ENCODE measurements at places on chromosomes 5 and 9.
A peak's percentile ranks its signal among the peaks of the same experiment; 100 is the strongest.

DNA sequence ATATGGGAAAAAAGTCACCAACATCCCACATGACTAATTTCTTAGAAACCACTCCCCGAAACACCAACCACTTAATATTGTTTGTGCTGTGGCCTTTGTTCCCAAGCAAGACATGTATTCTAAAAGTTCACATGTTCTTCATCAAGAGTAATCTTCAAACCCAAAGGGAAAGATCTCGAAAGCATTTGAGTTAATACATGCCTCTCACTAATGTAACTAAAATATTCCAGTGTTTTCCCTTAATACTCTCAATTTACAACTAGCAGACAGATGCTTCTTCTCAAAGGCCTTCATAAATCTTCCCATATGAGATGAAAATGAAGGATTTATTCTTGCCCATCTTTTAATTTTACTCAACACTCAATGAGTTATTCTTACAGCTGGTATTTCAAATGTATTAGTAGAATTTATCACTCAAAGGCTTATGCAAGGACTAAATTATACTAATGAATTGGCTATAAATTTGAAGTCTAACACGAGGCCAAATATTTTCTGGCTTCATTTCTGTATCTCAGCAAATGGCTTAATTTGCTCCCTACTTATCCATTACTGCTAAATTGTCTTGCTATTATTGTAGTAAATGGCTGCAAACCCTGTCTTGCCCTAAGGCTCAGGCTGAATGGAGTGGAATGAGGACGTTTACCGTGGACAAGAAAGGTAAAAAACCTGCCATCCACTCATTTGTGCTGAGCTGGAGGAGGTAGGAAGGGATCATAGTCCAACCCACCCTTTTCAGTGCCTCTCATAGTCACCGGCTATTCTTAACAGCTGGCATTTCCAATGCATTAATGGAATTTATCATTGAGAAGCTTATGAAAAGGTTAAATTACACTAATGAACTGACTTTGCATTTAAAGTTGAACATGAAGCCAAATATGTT lies 474.4 kb downstream of the RASEF start:
- H3K36me3 ChIP-seq, result no peaks in the 10 kb centered on the region
- no peaks in the 10 kb centered on the region for H3K4me1 ChIP-seq
- no peak overlapping the region for H3K27ac ChIP-seq

DNA sequence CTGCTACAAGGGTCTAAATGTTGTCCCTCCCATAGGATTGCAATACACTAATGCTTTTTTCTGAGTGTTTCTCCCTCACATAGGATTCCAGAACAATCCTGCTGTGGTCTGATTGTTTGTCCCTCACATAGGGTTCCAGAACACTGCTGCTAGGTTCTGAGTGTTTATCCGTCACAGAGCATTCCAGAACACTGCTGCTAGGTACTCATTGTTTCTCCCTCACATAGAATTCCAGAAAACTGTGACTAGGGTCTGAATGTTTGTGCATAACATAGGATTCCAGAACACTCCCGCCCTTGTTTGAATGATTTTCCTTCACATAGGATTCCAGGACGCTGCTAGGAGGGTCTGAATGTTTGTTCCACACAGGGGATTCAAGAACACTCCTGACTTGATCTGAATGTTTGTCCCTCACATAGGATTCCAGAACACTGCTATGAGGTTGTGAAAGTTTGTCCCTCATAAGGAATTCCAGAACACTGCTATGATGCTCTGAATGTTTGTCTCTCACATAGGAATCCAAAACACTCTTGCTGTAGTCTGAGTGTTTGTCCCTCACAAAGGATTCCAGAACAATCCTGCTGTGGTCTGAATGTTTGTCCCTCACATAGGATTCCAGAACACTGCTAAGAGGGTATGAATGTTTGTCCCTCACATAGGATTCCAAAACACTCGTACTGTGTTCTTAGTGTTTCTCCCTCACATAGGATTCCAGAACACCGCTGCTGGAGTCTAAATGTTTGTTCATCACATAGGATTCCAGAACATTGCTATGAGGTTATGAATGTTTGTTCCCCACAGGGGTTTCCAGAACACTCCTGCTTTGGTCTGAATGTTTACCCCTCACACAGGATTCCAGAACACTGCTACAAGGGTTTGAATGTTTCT lies 213.5 kb downstream of the FOXD4L6 start:
- DNase-seq, result no peak
- peaks cover 9% of the 10 kb centered on the region for H3K27me3 ChIP-seq
- peaks cover 60% of the 10 kb centered on the region for H3K36me3 ChIP-seq
- H3K4me1 ChIP-seq, result no peaks in the 10 kb centered on the region

DNA sequence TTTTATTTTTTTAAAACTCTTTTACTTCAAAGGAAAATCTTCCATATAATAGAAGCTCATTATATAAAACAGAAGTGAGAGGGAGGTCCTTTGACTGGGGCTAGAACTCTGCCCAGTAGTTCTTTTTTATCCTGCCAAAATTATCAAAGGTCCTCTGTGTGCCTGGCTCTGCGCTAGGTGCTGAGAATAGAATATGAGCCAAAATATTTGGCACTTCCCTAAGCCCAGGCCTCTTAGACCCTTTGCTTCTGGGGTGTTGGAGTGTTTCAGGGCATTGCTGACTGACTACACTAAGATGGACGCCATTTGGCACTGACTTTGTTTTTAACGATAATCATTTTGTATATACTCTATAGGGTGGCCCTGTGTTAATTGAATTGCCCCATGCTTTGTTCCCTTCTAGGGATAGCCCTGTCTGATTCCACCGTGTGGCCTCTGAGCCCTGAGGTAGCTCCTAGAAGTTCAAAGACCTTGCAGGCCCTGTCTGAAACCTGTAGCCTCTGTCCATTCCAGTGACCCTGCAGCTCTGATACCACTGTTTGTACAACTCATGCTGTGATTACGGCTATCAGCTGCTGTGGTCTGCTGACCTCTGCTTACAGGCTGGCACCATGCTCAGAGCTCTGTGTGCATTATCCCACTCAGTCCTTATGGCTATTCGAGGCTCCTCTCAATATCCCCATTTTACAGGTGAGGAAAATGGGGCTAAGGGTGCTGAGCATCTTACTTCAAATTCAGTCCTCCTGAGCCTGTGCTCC lies 84.3 kb upstream of the SHB start:
- no peak overlapping the region for H3K27ac ChIP-seq
- peaks cover 19% of the 10 kb centered on the region for H3K27me3 ChIP-seq
- H3K4me3 ChIP-seq, result no peak overlapping the region

DNA sequence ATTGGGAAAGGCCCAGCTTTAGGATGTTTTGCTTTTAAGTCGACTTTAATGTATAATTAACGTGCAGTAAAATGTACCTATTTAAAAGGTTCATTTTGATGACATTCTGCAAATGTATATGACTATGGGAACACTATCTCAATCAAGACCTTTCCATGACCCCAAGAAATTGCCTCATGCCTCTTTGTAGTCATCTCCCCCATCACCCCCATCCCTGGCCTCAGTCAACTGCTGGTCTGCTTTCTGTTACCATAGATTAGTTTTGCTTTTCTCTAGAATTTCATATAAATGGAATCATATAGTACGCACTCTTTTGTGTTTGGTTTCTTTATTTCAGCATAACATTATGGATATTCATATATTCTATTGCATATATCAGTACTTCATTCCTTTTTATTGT lies 80.7 kb upstream of the C9orf72 start:
- no peak overlapping the region for H3K27ac ChIP-seq
- no peaks in the 10 kb centered on the region for H3K27me3 ChIP-seq
- no peaks in the 10 kb centered on the region for H3K4me1 ChIP-seq
- H3K4me3 ChIP-seq, result no peak overlapping the region
- DNase-seq, result no peak

DNA sequence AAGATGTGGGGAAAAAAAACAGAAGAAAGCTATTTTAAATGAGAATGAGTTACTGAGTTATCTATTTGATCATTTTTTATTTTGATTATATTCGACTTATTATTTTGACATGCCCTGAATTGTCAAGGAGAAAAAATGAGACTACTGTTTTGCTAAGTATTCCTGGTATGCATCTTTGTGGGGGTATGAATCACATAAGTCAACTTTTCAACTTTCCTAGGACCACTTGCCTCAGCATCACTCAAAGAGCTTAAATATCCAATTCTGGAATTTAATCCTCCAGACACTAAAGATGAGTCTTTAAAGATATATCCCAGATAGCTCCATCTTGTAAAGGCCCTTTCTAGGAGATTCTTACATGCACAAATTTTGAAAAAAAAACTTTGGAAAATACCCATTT lies 17.4 kb upstream of the SPDL1 start:
- H3K27me3 ChIP-seq, result peaks cover 67% of the 10 kb centered on the region
- DNase-seq, result no peak
- peaks cover 1% of the 10 kb centered on the region for H3K4me1 ChIP-seq
- H3K4me3 ChIP-seq, result no peak overlapping the region
- H3K36me3 ChIP-seq, result no peaks in the 10 kb centered on the region
- H3K27ac ChIP-seq, result no peak overlapping the region

DNA sequence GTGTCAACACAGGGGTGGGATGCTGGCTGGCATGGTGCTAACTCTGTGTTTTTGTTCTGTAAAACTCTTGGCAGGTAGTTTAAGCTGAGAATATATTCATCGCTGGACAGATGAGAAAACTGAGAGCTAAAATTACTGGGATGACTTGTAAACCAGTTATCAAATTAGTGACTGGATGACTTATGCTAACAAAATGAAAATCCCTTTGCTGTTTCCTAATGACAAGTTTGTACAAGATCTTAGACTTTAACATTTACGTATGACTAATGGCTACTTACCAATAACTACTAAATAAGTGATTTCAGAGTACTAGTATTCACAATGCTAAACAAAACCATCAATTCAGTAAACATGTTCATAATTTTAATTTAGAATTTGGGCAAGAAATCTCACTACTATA lies 854.8 kb upstream of the ARRDC3 start:
- no peaks in the 10 kb centered on the region for H3K36me3 ChIP-seq
- H3K4me3 ChIP-seq, result no peak overlapping the region
- H3K4me1 ChIP-seq, result no peaks in the 10 kb centered on the region
- no peak overlapping the region for H3K27ac ChIP-seq

DNA sequence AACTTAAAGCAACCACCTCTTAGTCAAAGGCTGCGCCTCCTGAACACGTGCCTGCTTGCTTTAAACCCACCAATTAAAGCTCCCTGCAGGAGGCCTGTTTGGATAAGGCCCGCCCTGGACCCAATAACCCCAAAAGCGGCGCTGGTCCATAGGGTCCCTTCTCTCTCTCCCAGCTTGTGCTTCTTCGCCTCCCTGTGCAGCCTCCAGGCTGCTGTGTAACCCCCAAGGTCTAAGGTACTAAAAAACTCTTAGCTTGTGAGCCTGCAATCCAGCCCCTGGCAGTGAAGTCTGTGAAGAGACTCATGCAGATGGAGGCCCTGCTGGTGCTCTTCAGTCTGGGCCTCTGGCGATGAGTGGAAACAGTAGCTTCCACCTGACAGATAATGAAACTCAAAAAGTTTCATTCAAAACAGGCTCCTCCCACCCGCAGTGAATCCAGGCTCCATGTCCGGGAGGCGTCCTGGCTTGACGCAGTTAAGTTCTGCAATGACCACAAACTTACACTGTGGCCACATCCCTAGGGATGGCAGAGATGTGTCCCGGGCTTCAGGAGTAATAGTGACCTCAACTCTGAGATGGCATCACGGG lies 97.3 kb downstream of the PRRT1B start:
- no peaks in the 10 kb centered on the region for H3K27me3 ChIP-seq
- peak; percentile 64 for DNase-seq
- H3K4me3 ChIP-seq, result peak overlapping the region; percentile 70
- peak overlapping the region; percentile 91 for H3K27ac ChIP-seq
- H3K4me1 ChIP-seq, result peaks cover 73% of the 10 kb centered on the region

- no peak for DNase-seq
- no peak overlapping the region for H3K27ac ChIP-seq
- H3K27me3 ChIP-seq, result no peaks in the 10 kb centered on the region
- H3K4me1 ChIP-seq, result peaks cover 1% of the 10 kb centered on the region
Measured at GRCh38 chr9:112233769-112234168, 58.7 kb upstream of the SUSD1 start.

DNA sequence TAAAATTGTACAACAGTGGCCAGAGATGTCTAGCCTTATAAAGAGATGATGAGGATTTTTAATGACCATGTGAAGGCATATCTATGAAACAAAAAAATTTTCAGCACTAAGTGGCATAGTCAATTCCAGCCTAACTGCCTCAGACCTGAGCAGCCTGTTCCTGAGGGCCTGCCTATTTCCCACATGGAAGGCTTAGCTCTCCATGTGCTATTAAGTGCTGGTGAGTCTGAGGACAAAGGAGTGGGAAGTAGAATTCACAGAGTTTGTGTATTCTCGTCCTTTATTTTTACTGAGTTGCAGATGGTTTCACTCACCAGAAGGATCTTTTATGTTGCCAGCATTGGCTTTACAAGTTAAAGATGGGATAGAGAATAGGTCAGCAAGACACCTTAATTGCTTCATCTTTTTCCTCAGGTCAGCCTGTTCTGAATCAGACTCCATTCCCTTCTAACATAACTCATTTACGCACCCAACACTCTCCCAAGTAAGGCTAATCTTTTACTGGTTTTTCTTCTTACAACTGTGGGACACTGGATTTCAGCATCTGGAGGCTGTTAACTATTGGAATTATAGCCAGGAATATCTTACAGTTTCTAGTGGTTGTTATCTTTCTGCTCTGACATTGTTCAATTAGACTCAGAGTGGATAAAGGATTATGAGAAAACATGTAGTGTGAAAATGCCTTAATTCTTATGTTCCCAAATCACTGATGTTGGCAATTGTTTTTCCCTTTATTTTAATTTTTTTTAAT lies 76.8 kb downstream of the ISOC1 start:
- no peaks in the 10 kb centered on the region for H3K36me3 ChIP-seq
- no peak overlapping the region for H3K27ac ChIP-seq
- no peak overlapping the region for H3K4me3 ChIP-seq
- no peaks in the 10 kb centered on the region for H3K4me1 ChIP-seq
- H3K27me3 ChIP-seq, result no peaks in the 10 kb centered on the region
- DNase-seq, result no peak

DNA sequence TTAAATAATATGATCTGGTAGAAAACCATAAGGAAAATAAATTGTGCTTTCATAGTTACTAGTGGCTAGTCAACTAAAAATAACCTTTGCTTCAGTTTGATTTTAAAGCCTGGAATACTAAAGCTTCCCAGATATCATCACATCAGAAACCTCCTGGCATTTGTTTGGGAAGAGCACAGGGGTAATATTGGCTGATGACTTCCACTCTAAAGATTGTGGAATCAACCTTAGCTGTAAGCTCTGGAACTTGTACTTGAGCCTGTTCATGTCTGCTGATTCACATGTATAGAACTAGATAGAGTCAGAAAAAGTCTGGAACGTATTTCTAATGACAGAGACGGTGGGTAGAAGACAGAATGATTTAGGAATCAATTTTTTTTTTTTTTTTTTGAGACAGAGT lies 345.0 kb downstream of the CWC27 start:
- H3K27ac ChIP-seq, result no peak overlapping the region
- no peak for DNase-seq
- H3K27me3 ChIP-seq, result peaks cover 2% of the 10 kb centered on the region
- no peaks in the 10 kb centered on the region for H3K36me3 ChIP-seq
- H3K4me3 ChIP-seq, result no peak overlapping the region

GRCh38 chr5:56301069-56301468 lies 67.9 kb upstream of the ANKRD55 start:
- DNase-seq, result no peak
- no peaks in the 10 kb centered on the region for H3K27me3 ChIP-seq
- H3K27ac ChIP-seq, result no peak overlapping the region
